Breast epithelium (tissue), 4 donors: ENCODE measurements at places on chromosomes 1 and 21.

DNA sequence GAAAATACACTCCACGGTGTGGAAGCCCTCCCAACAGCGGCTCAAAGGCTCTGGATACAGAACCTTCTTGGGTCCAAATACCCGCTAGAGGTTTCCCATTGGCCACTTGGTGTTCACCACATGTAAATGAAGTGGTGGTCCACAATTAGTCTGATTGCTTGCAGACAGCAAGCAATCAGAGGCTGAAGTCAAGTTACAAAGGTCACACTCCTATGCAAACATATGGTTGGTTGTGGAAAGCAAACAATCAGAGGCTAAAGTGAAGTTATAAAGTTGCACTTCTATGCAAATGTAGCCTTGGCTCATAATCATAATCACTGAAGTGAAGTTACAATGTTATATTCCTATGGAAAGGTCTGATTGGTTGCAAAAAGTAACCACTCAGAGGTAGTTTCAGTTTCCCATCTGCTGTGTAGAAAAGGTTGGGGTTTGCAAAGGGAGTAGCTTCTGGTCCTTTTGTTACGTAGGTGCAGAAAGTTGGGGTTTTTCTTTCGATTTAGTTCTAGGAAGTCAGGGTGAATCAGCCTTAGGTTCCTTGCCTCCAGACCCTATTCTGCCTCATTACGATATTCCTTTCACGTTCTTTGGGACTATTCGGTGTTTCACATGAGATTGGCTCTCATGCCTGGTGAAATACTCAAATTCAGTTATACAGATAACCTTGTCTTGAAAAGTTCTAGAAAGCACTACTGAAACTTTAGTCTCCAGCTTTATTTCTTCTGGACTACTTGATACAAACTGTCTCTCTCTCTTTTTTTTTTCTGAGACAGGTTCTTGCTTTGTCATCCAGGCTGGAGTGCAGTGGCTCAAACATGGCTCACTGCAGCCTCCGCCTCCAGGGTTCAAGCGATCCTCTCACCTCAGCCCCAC is 36.7 kb upstream of the MTF2 start:
- DNase-seq = no peak

- DNase-seq = peak; percentile 80
These were observed 1.1 kb upstream of the ESPN start for GRCh38 chr1:6423321-6423999.

DNA sequence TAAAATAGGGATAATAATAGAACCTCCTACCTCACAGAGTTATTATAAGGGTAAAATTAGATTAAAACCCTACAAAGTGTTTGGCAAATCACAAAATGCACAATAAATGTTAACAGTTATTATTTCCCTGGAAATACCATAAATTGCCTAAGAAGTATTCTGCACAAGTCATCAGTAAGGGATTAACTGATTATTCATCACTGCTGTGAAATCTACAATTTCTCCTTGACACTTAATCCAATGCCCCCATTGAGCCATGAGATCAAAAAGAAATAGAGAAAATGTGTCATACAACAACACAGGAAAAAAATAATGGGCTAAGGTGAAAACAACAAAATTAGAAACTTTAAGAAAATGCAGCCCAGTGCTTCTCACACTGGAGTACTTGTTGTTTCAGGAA is 6.7 kb upstream of the SEC16B start:
- DNase-seq = no peak

- no peak for DNase-seq
These were observed 111.5 kb downstream of the SEC16B start for GRCh38 chr1:177858332-177858821.

- DNase-seq = no peak
These were observed 12.2 kb downstream of the UBE2U start for GRCh38 chr1:64215576-64215975.

- no peak for DNase-seq
These were observed 32.7 kb downstream of the UCK2 start for GRCh38 chr1:165860065-165860464.

DNA sequence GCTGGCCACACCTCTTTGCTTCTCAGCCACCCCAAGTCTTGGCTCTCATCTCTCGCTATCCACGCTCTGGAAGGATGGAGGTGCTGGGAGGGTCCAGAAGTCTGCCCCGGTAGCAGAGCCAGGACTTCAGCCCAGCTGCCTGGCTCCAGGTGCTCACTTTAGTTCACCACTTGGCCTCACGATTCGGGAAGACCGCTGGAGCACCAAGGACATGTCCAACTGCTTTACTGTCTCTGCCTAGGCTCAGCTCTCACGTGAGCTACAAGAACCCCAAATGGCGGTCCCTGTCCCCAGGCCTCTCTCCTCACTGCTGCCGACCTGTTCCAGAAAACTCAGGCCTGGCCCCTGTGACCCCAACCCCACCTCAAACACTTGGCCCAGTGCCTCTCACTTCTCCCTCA is 3.4 kb downstream of the TRIM11 start:
- DNase-seq = no peak

GRCh38 chr1:206794294-206794908 is 22.1 kb upstream of the IL10 start:
- DNase-seq = no peak

DNA sequence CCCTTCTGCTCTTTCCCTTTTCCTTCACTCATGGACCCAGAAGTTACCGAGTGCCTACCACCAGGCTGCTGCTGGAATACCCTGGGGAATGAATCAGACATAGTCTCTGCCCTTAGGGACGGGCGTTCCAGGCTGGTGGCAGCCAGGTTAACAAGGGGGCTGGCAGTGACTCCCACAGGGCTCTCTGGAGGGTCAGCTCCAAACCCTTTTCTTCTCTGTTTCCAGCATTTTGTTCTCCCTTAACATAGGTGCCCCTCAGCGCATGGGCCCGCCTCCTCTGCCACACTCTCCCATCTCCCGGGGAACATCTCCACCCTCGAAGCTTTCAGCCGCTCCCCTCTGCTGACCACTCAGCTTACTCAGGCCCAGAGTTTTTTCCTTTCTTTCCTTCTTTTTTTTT is 62.9 kb upstream of the LRP8 start:
- no peak for DNase-seq

DNA sequence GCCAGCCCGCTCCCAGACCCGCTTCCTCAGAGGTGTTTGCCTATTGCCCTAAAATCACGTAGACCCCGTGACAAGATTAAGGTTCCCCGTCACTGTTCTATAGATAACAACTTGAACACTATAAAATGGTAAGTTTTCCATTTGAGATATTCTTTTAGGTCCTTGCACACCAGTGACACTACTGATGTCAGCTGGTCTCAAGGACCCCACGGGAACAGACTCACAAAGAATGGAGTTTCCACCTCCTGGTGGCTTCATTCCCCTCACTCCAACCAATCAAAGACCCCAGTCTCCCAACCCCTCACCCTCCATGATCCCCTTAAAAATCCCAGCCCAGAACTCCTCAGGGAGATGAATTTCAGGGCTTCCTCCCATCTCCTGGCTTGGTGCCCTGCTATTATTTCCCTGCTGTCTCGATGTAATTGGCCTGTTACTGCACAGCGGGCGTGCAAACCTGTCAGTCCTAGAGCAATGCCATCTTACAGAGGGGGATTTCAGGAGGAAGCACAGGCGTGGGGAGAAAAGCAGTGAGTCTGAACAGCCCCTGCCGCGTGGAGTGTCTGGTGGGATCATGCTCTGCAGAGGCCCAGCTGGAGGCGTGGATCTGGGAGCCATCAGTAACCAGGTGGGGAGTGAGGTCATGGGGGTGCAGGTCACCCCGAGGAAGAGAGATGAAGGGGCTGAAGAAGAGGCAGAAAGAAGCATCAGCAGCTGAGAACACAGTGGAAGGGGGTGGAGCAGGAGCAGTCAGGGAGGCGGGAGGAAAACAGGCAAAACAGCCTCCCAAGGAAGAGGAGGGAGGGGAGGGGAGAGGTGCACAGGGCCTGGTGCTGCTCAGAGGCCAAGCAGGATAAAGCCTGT is 35.1 kb upstream of the LBR start:
- DNase-seq = no peak

DNA sequence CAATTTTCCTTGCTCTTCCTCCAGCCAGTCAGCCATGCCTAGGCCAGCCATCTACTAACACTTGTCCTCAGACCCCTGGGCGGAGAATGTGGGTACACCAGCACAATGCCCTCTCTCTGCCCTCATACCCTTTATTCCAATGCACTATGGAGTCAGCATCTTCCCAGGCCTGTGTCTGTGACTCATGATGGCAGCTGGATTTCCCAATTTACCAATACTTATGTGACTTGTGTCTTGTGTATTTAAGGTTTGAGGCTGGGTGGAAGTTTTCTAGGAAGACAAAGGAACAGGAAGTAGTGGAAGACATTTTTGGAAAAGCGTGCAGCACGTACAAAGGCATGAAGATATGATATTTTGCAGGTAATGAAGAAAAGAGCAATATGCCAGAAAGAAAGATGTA is 114.3 kb downstream of the NMNAT2 start:
- no peak for DNase-seq

DNA sequence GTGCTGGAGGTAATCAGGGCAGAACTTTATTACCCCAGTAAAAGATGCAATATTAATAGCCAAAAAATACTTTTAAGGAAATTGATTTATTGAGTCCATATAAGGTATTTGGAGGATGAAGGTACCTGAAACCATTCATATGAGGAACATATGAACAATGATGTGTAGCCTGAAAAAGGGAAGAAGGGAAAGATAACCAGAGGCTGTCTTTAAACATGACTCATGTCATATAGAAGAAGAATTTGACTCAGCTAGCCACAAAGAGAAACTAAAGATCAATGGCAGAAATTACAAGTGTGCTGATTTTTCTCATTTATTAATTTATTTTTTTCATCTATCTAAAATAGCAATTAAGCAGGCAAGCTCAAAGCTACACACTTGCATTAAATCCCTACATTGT is 136.2 kb upstream of the DUSP10 start:
- DNase-seq = no peak

- no peak for DNase-seq
These were observed 8.4 kb upstream of the COL18A1 start for GRCh38 chr21:45396620-45396995.

DNA sequence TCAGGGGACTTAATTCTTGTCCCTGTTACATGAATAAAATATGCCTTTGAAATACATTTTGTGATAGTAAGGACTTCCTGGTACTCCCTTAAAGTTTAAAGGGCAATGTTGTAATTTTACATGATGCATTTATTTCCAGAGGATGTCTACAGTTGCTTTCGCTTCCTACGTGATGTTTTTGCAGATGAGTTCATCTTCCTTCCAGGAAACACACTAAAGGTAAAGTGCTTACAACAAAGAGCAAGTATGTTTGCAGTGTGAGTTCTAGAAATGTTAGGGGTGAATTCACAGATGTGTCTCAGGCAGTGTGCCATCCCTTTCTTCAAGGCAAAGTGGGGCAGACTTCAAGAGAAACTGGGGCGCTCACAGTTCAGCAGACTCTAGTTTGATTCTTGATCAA is 31.2 kb downstream of the GNPAT start:
- no peak for DNase-seq

- DNase-seq = no peak
These were observed 12.7 kb downstream of the SLC37A1 start for GRCh38 chr21:42526379-42526727.

DNA sequence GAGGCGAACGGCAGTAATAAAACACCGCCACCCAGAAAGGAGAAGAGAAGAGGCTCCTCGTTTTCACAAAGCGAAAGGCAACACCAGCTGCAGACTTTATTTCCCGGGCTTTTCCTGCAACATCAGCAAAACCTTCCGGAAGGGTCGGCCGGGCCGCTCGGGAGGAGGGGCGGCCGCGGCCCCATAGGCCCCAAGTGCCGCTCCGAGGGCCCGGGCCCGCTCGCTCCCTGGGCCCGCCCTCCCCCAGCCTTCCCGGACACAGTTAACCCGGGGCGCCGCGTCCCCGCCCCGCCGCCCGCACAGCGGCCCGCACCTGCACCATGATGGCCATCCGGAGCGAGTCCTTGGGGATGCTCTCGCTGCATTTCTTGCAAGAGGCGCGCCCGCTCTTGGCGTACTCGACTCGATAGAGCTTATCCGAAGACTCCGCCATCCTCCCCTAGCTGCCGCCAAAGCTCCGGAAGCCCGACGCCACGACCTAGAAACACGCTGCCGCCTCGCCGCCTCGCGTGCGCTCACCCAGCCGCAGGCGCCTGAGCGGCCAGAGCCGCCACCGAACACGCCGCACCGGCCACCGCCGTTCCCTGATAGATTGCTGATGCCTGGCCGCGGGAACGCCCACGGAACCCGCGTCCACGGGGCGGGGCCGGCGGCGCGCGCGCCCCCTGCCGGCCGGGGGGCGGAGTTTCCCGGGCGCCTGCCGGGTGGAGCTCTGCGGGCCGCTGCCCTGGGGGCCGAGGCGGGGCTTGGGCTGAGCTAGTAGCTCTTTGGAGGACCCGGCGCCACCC is at the start of gene PARP1:
TSS of gene PARP1 (minus strand) at position 597 of the 788 bp plus-strand sequence. CDS start at position 433, 164 bp downstream.
- DNase-seq = peak; percentile 89

DNA sequence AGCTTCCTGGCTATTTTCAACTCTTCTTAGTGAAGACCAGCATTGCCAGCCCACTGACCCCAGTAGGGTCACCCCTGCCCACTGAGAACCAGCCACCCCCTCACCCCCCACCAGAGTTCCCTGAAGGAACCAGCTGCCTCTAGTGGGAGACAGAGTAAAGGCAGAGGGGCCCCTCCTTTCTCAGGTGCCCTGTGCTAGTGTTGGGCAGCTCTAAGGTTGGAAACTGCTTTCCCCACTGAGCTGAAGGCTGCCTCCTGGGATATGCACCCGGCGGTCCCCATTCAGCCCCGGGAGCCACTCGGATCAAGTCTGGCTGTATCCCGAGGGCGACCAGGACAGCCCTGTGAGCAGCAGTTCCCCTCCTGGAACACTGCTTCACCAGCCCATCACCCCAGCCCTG is 111.0 kb downstream of the PGBD5 start:
- no peak for DNase-seq

DNA sequence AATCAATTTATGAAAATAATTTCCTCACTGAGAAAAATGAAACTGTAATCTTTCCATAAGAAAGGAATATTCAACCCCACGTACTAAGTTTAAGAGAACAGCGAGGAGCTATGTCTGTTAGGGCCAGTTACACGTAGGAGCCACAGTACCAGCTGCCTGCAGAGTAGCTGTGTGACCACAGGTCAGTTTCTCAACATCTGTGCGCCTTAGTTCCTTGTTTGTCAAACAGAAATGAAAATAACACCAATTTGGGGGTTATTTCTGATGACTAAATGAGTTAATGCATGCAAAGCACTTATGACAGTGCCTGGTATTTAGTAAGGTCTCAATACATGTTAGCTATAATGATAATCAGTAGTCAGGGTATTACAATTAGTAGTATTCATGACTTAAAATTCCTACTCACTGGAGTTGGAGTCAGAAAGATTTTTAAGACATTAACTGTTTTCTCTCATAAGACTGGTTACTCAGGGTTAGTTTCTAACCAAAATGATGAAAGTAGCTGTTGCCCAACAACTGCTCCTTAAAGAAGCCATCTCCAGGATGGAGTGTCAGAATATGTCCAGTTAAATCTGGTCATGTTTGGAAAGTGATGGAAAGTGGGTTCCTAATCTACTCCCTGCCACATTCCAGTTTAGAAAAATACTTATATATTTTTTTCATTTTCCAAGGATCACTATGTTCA is 85.8 kb upstream of the ZNF648 start:
- no peak for DNase-seq
